Ovary (tissue), 10 donors: ENCODE measurements at places on chromosomes 11 and 22. TPM values are rescaled to one million over a fixed set of nuclear protein-coding genes. Genes with fewer than 3 reads are reported as not detected.

Gene RIMBP3C
- polyA plus RNA-seq: 0.15 TPM

Gene CDC42BPG
- 1.9 TPM for polyA plus RNA-seq

Gene LMNTD2
- polyA plus RNA-seq: 1.1 TPM

Gene SAA2
- not detected for polyA plus RNA-seq

Gene AIFM3
- polyA plus RNA-seq: 1.1 TPM

Gene CTSW
- polyA plus RNA-seq: 0.75 TPM

Gene SLC17A6
- not detected for polyA plus RNA-seq

Gene SORL1
- 2.9 TPM for polyA plus RNA-seq

Gene MS4A7
- polyA plus RNA-seq: 5.4 TPM

Gene PHLDA2
- polyA plus RNA-seq: 4.4 TPM

Gene C11orf86
- polyA plus RNA-seq: not detected

Gene CRYBB3
- polyA plus RNA-seq: not detected

Gene SHANK2
- polyA plus RNA-seq: 0.05 TPM

Gene IL10RA
- 14.1 TPM for polyA plus RNA-seq

Gene MRGPRF
- 8.6 TPM for polyA plus RNA-seq

Gene THYN1
- 68.4 TPM for polyA plus RNA-seq

Gene OR9I1
- polyA plus RNA-seq: not detected

Gene B3GAT1
- 0.23 TPM for polyA plus RNA-seq

Gene POU2F3
- 0.08 TPM for polyA plus RNA-seq

Gene SEC14L6
- polyA plus RNA-seq: 1.0 TPM

Gene CYP2D6
- 0.28 TPM for polyA plus RNA-seq

Gene DENND5A
- polyA plus RNA-seq: 122 TPM

Gene MEN1
- 14.4 TPM for polyA plus RNA-seq

Gene CARNS1
- 0.58 TPM for polyA plus RNA-seq

Gene OR4D9
- not detected for polyA plus RNA-seq
